ENCODE measurements at places on chromosomes 2 and 18. TPM values are rescaled to one million over a fixed set of nuclear protein-coding genes. Genes with fewer than 3 reads are reported as not detected.

- H3K27me3 ChIP-seq: no peaks in the 10 kb centered on the region
- no peak for DNase-seq
- no peaks in the 10 kb centered on the region for H3K36me3 ChIP-seq
Observed at GRCh38 chr2:72131916-72132841, 15.5 kb downstream of the CYP26B1 start.

DNA sequence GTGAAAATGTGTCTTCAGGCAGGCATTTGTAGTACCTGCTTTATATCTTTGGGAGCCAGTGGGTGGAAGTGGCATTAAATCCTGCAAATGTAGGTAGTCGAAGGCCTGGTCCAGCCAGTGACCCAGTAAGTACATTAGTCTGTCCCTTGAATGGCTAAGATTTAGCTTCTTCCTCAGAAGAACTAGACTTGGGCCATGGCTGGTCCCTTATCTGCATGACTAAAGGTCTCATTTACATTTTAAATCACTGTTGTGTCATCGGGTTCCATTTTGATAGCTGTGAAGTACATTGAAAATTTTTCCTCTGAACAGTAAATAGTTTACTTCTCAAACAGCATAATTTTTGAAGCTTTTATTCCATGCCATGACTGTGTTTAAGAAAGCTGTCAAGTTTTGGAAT is 438.4 kb upstream of the KLHL29 start:
- no peak overlapping the region for H3K27ac ChIP-seq
- no peaks in the 10 kb centered on the region for H3K36me3 ChIP-seq
- no peaks in the 10 kb centered on the region for H3K4me1 ChIP-seq
- no peak for DNase-seq

GRCh38 chr2:235979753-235980435 is 188.3 kb downstream of the GBX2 start:
- H3K36me3 ChIP-seq: no peaks in the 10 kb centered on the region
- no peaks in the 10 kb centered on the region for H3K4me1 ChIP-seq
- no peaks in the 10 kb centered on the region for H3K27me3 ChIP-seq
- no peak overlapping the region for H3K27ac ChIP-seq
- no peak for DNase-seq

DNA sequence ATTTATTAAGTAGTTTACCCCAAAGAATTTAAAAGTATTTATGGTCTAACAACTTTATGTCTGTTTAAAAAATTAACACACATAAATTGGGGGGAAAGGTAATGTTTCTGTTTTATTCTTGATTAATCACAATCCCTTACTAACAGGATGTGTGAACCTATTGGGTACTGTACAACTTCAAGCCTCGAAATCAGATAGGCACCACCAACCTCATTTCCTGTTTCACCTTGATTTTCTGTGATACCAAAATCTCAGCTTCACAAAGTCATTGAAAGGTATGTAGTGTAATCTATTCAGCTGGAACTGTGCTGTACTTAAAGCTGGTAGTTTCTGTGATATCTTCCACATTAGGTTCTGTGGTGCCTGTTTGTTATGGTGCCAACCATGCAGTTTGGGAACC is 4.0 kb downstream of the RNMT start:
- no peak for DNase-seq
- H3K27me3 ChIP-seq: no peaks in the 10 kb centered on the region
- H3K4me3 ChIP-seq: no peak overlapping the region
- no peaks in the 10 kb centered on the region for H3K36me3 ChIP-seq
- no peak overlapping the region for H3K27ac ChIP-seq

- H3K27me3 ChIP-seq: peaks cover 2% of the 10 kb centered on the region
- DNase-seq: no peak
- H3K4me1 ChIP-seq: no peaks in the 10 kb centered on the region
- H3K27ac ChIP-seq: no peak overlapping the region
- no peaks in the 10 kb centered on the region for H3K36me3 ChIP-seq
Observed at GRCh38 chr2:85718885-85719492, 24.8 kb downstream of the GNLY start.

GRCh38 chr2:227324642-227324994 is 433 bp upstream of the MFF start:
- no peaks in the 10 kb centered on the region for H3K4me1 ChIP-seq
- no peak for DNase-seq
- H3K4me3 ChIP-seq: peak overlapping the region; percentile 83
- H3K27me3 ChIP-seq: no peaks in the 10 kb centered on the region
- H3K27ac ChIP-seq: peak overlapping the region; percentile 79
- no peaks in the 10 kb centered on the region for H3K36me3 ChIP-seq

The NOL4 gene
- total RNA-seq: 8.5 TPM

Data from GM12878 (cell line).